ENCODE measurements at places on chromosomes 5 and 9.

GRCh38 chr5:171388816-171389168 lies 1.1 kb downstream of the NPM1 start:
- no peak for DNase-seq

GRCh38 chr5:13695076-13695712 lies 249.3 kb downstream of the DNAH5 start:
- DNase-seq = no peak

- DNase-seq = no peak
Measured at GRCh38 chr5:123134653-123135181, 45.7 kb downstream of the PRDM6 start.

DNA sequence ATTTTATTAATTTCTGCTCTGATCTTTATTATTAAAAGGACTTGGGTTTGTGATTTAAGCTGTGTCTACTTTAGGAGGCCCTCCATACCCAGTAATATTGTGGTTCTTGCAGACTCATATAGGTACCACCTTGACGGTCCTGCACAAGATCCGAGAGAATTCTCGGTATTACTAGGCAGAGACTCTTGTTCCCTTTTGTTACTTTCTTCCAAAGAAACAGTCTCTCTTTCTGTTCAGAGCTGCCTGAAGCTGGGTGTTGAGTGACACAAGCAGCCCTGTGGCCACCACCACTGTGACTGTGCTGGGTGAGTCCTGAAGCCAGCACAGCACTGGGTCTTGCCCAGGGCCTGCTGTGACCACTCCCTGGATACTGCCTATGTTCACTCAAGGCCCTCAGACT lies 666.6 kb downstream of the SEMA5A start:
- DNase-seq = no peak

DNA sequence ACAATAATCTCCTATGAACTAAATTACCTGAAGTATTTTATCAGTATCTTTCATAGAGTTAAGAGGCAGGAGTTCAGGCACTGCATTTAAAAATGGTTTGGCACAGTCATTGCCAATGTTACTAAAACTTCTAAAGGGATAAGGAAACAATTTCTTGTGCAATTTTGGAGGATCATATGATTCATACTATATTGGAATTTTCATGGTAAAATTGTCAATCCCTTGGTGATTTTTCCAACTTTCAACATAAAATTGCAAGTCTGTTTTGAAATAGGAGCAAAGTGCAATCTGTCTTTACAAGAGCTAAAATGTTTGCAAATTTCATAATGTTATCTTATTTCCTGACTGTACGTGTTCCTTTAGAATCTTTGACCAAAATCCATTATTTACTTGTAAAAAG lies 211.1 kb downstream of the DMRTA1 start:
- DNase-seq = no peak

- DNase-seq = no peak
Measured at GRCh38 chr9:33524306-33524947, 376 bp downstream of the ANKRD18B start.

DNA sequence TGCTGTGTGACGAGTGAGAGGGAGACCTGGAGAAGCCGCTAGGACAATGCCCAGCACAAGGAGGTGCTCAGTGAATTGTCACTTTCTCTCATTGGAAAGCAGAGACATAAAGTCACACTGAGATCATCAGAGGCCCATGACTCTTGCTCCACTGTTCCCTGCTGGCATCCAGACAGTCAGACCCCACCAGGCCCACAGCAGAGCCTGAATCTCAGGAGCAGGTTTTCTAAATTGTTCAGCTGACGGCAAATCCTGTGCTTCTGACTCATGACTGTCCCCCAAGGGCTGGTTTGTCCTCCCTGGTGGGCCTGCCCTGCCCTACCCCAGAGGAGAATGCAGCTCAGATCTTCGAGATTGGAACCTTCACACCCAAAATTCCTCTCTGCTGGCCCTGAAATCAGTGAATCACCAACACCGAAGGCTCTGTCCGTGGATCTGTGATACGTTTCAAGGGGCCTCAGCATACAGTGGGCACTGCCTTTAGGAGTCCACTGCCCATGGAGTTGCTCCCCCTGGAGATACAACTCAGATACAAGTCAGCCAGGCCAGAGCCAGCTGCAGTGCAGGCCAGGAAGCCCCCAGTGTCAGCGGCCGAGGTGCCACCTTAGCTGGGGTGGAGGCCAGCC lies 2.7 kb downstream of the PTGES start:
- no peak for DNase-seq

DNA sequence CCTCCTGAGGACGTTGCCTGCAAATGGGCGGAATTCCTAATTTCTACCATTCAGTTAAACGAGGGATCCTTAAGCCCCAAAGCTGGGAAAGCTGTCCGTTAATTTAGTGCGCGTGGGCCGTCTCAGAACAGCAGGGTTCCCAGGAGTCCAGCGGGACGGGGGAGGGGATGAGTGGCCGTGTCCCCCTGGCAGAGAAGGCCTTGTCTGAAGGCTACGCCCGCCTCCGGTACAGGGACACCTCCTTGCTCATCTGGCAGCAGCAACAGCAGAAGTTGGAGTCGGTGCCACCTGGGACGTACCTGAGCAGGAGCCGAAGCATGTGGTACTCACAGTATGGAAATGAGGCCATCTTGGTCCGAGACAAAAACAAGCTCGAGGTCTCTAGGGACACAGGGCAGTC lies 1.3 kb downstream of the BRD3OS start:
- no peak for DNase-seq

- DNase-seq = no peak
Measured at GRCh38 chr9:90141723-90142122, 500.9 kb downstream of the DIRAS2 start.
